ENCODE measurements at places on chromosomes 4 and X.
A peak's percentile ranks its signal among the peaks of the same experiment; 100 is the strongest.

DNA sequence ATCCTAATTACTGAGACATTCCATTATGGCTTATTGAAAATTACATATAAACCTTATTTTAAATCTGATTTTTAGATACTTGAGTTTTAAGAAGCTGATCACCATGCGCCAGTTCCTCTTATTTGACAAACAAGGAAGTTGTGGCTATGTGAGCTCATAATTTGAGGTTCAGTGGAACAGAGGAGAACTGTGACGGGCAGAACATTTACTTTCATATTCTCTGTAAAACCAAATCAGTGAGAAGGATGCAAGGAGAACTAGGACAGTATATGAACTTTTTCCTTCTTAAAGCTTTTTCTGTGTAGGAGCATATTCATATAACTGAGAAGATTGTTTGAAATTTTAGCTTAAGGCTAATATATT, 25.3 kb downstream of the STIM2 start:
- no peak for DNase-seq

DNA sequence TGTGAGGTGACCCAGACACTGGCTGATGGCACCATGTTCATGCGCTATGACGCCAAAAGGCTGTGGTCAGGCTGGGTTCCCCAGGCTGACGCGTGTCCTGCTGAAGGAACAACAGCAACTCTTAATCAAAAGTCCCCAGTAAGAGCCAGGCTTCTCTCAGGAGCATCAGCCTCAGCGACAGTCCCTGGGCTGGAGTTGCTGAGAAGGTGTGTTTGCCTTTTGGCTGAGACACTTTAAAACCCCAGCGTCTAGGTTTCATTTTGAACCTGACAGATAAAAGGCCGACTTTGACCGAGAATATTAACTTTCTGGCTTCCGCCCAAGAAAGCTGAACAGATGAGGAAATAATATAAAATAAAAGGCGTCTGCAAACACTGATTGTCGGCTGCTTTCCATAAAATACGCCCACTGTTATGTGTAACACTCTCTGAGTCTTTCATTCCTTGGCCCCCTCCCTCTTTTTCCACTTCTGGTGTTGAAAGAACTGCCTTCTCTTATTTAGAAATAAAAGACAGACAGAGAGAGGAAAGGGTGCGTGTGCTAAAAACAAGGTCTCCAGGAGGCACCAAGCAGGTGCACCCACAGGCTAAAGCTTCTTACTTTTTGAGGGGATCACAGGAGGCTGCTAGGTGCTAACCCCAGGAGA, 373.6 kb downstream of the MID1IP1 start:
- peak; percentile 42 for DNase-seq

DNA sequence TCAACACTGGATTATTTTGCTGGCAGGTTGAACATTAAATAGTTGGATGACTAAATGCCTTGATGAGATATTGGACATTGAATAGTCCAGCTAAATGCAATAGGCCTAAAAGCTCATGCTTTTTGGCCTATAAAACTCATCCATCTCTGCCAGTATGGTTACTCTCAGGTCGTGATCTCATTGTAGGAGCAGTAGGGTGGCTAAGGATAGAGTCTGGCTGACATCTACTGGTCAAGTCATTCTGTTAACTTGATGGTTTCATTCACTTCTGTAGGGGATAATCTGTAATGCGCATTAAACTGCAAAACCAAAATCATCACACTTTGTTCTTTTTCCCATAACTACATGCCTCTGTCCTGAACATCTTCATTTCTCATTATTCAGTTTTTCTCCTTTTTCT, 227.0 kb downstream of the DKK2 start:
- DNase-seq: no peak

- DNase-seq: no peak
Observed at GRCh38 chrX:105229146-105229545, 8.7 kb upstream of the TEX13A start.

GRCh38 chr4:143380629-143381028, 44.0 kb downstream of the GAB1 start:
- no peak for DNase-seq

- no peak for DNase-seq
Observed at GRCh38 chr4:138774940-138775339, 240.6 kb upstream of the NOCT start.

DNA sequence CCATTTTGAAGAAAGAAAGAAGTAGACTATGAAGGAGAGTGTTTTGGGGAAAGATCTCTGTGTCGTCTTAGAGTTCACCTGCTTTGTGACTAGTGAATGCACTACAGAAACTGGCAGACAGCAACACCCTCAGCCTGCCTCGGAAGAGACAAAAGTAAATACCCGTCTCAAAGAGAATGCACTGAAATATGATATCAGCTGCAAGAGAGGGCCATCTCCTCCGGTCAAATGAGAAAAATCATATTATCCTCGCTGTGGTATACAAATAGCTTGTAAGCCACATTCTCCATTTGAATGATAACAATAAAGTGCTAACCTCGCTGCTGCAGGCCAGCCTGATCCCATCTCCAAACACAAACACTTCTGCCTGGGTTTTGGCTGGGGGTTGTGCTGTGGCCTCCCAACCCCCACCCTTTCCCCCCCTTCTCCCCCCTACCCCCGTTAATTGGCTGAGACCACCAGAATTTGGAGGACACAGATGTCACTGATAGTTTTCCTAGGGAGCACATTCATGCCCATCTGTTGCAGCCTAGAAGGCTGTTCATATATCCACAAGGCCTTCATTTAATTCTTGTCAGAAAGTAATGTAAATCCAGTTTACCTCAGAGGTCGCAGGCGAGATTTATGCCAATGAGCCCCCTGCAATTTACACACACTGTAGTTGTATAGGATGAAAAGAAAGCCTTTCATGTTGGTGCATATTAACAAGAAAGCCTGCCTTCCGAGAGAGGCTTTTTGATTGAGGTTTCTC, 46.3 kb downstream of the ALPK1 start:
- peak; percentile 47 for DNase-seq

DNA sequence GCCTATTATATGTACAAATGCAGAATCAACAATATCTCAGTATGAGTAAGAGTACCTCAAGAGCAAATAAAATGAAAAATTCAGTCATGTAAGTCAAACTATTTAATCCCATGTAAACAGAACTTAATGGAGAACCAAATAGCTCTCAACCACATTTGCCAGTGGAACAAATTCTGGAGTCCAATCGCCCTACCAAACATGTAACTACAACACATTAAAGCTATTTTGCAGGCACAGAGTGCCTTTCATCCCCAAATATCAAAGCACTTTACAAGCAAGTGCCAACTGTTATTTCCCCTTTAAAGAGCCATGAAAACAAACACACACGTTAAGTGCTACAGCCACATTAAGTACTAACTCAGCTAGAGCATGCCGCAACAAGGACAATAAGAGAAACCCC, 51.3 kb downstream of the PCDH19 start:
- DNase-seq: no peak

GRCh38 chr4:53919535-53919934, 144.9 kb downstream of the CHIC2 start:
- DNase-seq: no peak

- no peak for DNase-seq
Observed at GRCh38 chr4:127580891-127581290, 51.9 kb upstream of the INTU start.

- DNase-seq: no peak
Observed at GRCh38 chrX:19579485-19579884, 64.2 kb upstream of the MAP3K15 start.

GRCh38 chrX:150258463-150259430, 104.4 kb upstream of the MAMLD1 start:
- DNase-seq: no peak

DNA sequence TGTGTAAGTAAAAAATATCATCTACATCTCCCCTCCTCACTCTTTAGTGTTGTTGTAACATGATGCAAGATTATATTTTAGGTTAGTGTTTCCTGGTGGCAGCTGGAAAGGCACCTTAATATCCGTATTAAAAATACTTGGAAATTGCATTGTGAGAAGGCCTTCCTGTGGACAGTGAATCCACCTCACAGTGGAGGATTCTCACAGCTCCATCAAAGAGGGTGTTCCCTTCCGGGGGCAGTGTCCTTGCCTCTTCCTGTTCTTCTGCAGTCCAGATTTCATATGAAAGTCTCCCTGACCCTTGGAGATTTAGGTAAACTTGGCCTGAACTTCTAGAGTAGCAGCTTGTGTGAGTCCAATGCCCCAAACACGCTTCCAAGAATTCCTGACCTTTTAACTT, 29.9 kb upstream of the GAB1 start:
- DNase-seq: no peak

DNA sequence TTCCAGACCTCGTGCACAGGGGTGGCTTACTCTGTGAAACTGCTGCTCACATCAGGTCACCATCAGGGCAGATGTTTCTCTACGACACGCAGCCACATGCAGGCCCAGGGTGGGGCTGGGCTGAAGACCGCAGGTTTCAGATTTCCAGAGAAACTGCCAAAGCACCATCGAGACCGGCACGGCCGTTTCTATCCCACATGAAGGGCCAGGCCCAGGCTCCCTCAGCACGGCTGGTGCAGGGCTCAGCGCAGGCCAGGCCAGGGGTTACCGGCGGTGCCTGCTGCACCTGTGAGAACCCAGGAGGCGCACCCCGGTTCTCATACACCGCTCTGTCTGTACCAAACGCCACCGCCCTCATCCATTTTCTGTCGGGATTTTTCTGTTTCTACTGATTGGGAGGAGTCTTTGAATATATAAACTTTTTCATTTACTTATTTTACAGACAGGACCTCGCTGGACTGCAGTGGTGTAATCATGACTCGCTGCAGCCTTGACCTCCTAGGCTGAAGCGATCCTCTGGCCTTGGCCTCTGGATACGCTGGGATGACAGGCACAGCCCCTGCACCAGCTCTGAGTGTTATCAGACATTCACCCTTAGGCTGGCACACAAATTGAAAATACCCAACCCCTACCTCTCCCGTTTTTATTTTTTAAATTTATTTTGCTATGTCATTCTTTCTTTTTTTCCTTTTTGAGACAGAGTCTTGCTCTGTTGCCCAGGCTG, 17.1 kb downstream of the CTBP1 start:
- no peak for DNase-seq

- DNase-seq: peak; percentile 24
Observed at GRCh38 chr4:26058537-26058936, 144.5 kb downstream of the SMIM20 start.

GRCh38 chr4:164813554-164813953, 59.6 kb downstream of the SMIM31 start:
- no peak for DNase-seq

GRCh38 chr4:169070071-169070894, 60.2 kb upstream of the CBR4 start:
- DNase-seq: peak; percentile 89

DNA sequence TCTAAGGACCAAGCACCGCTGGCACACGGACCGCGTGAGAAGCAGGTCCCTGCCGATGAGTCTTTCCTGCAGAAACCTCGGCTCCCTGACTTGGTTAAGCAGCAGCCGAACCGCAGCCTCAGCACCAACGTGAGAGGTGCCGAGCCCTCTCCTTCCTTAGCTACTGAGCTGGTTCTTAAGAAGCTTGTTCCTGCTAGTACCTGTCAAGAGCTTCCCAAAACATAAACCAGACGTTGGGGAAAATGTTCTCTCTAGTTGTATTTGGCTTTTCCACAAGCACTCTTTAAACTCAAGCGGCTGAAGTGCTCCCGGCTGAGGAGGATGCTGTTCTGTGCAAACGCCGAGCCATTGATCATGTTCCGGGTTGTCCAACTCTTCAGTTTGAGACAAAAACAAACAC, 29.3 kb upstream of the TLR3 start:
- no peak for DNase-seq

DNA sequence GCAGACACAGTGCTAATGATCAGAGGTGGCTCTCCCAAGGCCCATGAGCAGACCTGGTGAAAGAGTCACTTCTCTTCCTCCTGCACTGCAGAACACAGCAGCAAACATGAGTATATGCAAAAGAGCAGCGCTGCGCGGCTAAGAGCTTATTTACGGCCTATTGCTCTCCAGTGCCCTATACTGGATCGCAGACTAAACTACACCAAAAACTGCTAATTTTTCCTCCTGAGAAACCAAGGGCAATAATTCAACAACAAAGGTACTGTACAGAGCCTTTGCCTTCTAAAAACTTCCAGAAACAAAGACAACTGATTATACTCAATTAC, 702.5 kb downstream of the ARAP2 start:
- no peak for DNase-seq

- DNase-seq: no peak
Observed at GRCh38 chr4:88735564-88735963, 37.9 kb upstream of the NAP1L5 start.

DNA sequence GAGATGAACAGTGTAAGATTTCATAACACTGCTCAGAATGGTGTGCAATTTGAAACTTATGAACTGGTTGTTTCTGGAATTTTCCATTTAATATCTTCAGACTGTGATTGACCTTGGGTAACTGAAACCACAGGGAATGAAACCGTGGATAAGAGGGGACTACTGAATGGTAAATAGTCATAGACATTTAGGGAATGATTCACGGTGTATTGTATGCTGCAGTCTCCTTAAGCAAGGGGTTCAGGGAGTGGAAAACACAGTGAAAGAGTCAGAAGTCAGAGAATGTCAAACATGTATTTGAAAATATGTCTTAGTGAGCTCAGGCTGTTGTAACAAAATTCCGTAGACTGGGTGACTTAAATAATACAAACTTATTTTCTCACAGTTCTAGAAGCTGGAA, 398.2 kb upstream of the DIPK2B start:
- no peak for DNase-seq

GRCh38 chr4:170014359-170015011, 11.7 kb downstream of the MFAP3L start:
- no peak for DNase-seq

DNA sequence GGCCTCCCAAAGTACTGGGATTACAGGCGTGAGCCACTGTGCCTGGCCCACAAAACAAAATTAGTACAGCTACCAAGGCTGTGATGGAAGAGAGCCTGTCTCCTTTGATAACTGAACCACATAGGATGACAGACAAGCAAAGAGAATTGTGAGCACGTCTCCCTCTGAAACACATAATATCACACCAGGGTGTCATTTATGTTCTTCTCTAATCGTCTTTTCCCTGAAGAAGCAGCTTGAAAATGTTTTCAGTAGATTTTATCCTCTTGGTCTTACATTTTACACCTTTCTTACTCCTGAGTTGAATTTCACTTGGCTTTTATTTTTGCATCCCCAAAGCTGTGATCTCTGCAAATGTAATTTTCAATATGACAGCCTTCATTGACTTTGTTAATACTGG, 67.8 kb downstream of the TENM3 start:
- DNase-seq: no peak

- no peak for DNase-seq
Observed at GRCh38 chr4:184432127-184432922, 42.0 kb downstream of the IRF2 start.

GRCh38 chr4:40617872-40618271, 11.8 kb downstream of the RBM47 start:
- DNase-seq: no peak

GRCh38 chr4:74990276-74990875, 57.5 kb downstream of the PARM1 start:
- DNase-seq: no peak

Data from NCI-H345 (cell line).